Activated CD8-positive, alpha-beta memory T cell treated with anti-CD3 and anti-CD28 coated beads for 48 hours (primary cell): ENCODE measurements at places on chromosomes 5 and 9.

DNA sequence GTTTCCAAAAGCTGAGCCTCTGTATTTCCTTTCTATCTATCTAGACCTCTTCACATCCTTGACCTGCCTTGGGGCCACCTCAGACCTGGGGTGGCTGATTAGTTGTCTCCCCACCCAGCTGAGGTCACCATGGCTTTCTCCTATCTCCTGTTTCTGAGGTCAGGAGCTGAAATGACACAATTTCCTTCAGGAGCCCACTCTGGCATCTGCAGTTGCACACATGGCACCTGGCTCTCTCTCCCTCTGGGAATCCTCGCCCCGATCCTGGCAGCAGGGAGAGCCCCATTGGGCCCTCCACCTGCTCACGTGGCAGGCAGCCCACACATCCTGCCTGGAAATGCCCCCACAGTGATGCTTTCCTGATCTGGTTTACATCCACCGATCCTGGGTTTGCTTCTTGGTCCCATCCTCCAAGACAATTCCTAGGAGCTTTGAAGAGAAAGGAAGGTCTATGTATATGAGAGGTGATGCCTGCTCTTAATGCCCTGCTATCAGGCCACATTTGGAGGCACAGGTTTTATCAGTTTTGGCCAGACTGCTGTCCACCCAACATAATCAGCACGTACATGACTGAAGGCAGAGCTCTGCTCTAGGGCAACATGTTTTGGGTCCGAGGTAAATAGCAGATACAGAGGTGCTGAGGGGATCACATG is 53.7 kb downstream of the MARCHF3 start:
- DNase-seq: no peak

DNA sequence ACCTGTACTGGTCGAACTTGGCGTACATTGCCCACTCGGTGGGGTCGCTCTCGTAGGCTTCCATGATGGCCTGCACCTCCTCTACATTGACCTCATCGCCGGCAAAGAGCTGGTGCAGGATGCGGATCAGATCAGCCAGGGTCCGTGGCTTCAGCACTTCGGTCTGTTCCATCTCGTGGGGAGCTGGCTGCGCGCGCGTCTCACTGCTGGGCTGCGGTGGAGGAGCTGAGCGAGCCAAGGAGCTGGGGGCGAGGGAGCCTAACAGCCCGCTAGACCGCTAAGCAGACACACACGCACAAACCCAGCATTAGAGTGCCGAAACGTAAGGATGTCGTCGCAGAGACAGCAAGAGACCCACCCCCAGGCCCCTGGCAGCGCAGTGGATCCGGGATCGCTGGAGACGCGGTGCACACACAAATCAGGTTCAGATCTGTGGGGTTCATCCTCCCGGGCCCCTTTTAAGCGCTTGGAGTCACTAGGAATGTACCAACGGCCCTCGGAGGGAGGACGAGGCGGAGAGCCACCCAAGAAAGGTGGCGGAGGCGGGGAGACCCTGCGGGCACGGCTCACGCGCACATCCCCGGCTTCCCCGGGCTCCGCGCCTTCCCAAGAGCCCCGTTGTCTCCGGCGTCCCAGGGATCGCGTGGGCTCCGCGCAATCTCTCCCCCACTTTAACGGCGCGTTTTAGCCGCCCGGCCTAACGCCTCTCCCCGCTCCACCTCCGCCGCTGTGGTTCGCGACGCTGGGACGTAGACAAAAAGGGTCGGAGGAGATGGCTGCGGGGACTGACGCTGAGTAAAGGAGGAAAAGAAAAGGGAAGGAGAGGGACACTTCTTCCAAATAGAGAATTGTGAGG is at the start of gene CDO1:
Gene CDO1, minus strand, starts transcription at position 434 of the 856 bp plus-strand sequence. Its CDS starts 262 bp downstream, at position 172.
- no peak for DNase-seq

GRCh38 chr5:61823781-61824180 is 482.2 kb upstream of the KIF2A start:
- no peak for DNase-seq

- no peak for DNase-seq
Observed at GRCh38 chr5:68277431-68277830, 61.9 kb downstream of the PIK3R1 start.

DNA sequence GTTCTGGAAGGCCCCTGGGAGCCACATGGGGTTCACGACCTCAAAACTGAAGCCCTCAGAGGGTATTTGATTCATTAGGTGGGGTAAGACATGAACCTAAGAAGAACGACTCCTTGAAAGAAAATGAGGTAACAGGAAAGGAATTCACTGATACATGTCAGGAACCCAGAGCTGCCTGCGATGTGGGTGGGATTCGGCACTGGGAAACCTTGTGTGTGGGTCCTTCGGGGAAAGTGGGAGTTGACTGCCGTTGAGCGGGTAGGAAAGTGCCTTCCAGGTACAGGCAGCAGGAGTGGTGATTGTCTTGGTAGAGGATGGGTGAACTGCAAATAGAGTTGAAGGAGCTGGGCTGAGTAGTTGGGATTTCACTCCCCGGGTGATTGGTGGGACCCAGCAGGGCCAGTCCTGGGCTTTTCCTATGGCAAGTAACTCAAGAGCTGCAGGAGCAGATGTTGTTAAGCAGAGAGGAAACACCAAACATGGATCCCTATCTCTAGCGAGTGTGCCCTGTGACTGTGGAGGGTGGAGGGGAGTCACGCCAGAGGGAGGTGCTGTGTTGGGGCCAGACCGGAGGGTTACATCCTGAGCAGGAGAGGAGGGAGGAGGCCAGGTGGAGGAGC is 30.8 kb downstream of the ANKRD33B start:
- DNase-seq: no peak

DNA sequence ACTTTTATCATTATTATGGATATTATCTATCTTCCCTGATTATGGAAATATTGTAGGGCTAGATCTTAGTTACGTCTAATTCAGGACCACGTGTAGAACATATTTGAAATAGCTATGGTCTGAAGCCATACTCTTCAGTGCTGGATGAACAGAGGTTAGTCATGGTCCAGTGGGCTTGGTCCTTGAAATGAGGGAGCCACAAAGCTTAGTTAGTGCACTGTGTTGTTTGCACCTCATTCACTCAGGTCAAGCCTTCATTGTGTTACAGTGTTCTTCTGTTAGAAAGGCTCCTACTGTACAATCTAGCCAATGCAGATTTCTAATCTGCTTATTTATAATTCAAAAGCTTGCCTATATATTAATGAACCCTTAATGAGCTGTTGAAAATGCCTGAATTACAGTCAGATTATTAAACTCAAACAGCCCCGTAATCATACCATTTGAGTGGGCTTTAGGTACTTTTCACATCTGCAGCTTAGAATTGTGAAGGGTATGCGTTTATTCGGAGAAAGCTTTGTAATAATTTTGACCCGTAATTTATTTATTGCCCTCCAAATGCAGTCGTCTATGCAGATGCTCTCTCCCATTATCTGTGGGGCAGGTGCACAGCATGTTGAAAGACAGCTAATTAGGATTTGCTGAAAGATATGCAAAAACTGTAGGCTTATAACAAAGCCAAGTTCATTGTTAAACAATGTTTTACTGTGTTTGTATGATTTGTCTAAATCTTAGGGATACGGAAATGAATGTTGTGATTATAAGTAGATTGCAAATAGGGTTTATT is 164.9 kb downstream of the PBX3 start:
- DNase-seq: no peak

GRCh38 chr9:124190761-124191160 is 67.0 kb upstream of the NEK6 start:
- no peak for DNase-seq

DNA sequence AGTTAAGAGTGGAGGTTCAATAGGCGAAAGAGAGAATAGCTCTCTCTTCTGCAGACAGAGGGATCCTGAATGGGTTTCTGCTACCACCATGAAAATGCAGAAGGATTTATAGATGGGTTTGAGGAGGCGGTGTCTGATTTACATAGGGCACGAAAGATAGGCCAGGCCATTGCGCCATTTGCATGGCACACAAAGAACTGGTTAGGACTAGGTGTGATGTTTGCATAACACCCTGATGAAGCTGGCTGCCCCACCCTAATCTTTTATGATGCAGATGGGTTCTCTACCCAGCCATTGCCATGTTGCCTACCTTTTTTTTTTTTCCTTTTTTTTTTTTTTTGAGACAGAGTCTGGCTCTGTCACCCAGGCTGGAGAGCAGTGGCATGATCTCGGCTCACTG is 51.4 kb upstream of the PDZD2 start:
- no peak for DNase-seq

- no peak for DNase-seq
Observed at GRCh38 chr9:29866556-29866955, 2293.3 kb upstream of the C9orf72 start.

GRCh38 chr5:121630402-121630801 is 221.3 kb upstream of the FTMT start:
- no peak for DNase-seq

DNA sequence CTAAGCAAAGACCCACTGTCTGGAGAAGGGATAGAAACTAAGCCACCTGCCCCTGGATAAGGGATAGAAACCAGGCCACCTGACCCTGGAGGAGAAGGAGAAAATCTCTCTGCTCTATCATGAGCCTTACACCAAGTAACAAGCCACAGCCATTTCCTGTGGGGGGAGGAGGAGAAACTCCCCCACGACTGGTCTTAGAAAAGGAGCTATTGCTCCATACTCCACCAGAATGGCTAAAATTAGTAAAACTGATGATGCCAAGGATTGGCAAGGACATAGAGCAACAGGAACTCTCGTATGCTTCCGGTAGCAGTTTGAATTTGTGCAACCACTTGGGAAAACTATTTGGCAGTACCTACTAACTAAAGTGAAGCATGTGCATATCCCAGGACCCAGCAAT is 70.8 kb downstream of the ACTL7B start:
- DNase-seq: no peak

DNA sequence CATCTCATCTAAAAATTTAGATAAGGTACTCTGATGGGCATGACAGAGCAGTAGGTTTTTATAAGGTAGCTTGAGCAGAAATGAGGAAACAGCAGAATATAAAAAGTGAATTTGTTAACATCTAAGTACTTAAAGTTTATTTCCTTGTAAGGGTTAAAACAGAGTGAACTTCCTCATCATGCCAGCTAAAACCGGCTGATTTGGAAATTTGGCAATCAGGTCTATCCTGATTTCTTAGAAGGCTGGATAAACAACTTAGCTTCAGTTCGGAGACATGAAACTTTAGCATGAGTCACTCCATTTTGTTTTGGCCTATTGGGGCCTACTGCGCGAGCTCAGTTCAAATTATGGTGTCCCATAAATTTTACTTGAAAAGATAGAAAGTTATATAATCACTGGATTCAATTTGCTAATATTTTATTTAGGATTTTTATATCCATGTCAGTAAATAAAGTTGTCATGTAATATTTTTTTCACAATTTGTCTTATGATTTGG is 241.6 kb upstream of the RORB start:
- DNase-seq: no peak

- DNase-seq: no peak
Observed at GRCh38 chr5:27083449-27084415, 45.3 kb upstream of the CDH9 start.

DNA sequence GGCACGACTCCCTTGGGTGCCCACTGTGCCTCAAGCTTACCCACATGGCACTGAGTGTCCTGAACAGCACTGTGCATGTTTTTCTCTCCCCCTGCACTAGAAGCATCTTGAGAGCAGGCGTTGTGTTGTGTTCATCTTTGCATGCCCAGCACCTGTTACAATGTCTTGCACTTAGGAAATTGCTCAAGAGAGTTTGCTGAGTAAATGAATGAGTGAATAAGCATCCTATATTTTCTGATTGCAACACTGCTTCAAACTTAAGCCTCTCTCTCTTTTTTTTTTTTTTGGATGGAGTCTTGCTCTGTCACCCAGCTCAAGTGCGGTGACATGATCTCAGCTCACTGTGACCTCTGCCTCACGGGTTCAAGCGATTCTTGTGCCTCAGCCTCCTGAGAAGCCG is 94.5 kb downstream of the LMNB1 start:
- no peak for DNase-seq

DNA sequence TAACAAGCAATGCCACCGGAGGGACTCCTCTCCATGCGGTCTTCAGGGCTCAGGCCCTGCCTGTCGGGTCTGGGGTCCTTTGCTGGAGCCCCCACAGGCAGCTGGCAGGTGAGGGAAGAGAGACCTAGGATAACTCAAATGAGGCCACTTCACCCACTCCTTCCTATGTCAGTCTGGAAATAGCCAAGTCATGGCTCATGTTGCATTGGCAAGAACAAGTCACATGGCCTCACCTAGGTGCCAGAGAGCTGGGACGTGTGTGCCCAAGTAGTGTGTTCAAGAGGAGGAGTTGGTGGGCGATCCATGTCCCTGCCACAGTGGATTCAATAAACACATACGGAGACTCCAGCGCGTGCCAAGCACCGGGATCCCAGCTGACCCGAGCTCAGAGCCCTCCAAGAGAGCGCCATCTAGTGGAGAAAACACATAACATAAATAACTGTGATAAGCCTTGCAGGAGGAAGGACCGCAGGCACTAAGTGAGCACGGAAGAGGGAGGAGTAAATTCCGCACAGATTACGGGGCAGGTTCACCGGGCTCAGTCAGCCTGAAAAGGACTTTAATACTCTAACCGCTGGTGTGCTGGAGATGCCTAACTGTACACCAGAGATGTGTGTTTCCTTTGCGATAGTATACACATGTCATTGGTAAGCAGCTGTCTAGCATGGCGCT is 580.8 kb downstream of the CCDC171 start:
- no peak for DNase-seq

DNA sequence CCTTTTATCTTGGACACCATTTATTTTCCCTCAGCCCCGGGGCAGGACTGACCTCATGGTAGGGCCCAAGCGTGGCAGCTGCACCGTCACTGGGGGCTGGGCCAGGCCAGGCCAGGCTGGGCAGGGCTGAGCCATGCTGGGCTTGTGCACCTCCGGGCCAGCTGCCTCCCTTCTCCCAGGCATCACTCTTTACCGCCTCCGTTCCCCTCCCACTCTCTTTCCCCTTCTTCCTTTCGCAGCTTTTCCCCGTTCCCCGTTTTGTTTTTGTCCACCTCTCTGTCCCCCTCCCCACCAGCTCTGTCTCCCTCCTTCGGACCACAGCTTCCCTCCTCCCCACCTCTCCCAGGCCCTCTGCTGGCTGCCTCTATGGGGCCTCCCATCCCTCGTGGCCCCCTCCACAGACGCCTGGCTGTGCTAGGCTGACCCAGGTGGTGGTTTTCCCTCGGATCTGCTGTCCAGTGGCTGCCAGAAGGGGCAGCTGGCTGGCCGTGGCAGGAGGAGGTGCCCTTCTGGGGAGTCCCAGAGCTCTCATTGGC is 17.9 kb downstream of the FGF18 start:
- no peak for DNase-seq

- DNase-seq: no peak
Observed at GRCh38 chr9:28073270-28073669, 500.0 kb upstream of the C9orf72 start.
